Epithelial cell of esophagus (primary cell): ENCODE measurements at places on chromosomes 13 and 19.

GRCh38 chr19:40284251-40284500 lies 969 bp downstream of the AKT2 start:
- DNase-seq: no peak

DNA sequence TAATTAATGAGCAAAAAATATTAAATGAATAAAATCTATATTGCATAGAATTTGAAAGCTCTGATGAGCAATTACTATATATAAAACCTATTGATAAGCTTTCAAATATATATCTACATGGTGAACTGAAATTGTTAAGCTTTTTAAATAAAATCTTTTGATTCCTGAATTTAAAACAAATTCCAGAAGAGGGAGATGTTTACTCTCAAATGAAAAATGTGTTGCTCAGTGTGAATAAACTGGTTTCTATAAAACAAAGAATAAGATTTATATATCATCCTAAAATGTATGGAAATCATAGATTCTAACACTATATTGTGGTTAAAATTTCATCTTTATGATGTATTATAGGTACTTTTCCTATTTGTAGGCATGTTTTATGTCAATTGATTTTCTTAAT lies 171.5 kb upstream of the SLITRK6 start:
- peak; percentile 40 for DNase-seq

DNA sequence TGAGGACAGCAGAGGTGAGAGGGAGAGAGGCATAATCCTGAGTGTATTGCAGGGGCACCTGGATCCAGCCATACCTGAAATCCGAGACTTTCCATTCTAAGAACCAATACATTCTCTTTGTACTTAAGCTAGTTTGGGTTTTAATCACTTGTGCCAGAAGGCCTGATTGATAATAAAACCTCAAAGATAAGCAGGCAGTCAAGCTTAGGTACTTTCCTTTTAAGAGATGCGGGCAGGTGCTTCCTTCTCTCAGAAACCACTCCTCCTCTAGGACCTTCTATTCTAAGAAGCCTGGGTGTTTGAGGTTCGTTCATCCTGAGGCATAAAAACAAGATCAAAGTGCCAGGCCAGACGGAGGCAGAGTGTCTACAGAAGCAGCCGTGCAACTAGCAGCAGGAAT lies 22.2 kb downstream of the FAM187B start:
- no peak for DNase-seq

GRCh38 chr19:31141301-31141700 lies 207.9 kb downstream of the TSHZ3 start:
- DNase-seq: no peak

DNA sequence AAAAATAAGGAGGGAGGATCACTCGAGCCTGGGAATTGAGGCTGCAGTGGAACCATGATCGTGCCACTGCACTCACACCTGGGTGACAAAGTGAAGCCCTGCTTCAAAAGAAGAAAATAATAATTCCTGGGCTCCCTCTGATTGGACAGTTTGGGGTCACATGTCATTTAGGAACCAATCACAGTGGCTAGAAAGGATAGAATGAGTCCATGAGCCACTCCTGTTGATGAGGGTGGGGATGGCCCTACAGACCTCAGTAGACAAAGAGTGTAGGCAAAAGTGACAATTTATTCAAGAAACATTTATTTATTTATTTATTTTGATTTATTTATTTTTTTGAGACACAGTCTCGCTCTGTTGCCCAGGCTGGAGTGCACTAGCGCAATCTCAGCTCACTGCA lies 26.8 kb upstream of the ADGRE5 start:
- DNase-seq: no peak

- DNase-seq: peak; percentile 97
These were observed 69.3 kb downstream of the LMO7 start for GRCh38 chr13:75705395-75705794.

DNA sequence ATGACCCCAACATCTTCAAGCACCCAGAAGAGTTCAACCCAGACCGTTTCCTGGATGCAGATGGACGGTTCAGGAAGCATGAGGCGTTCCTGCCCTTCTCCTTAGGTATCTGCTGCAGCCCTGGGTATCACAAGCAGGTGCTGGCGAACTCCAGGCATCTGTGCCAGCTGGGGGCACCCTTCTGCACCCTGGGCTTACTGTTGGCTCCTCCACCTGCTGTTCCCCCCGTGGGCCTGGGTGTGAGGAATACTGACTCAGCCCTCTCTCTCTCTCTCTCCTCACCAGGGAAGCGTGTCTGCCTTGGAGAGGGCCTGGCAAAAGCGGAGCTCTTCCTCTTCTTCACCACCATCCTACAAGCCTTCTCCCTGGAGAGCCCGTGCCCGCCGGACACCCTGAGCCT lies 13.0 kb downstream of the CYP2S1 start:
- no peak for DNase-seq

GRCh38 chr13:110816500-110816899 lies 98.4 kb downstream of the ANKRD10 start:
- DNase-seq: no peak

DNA sequence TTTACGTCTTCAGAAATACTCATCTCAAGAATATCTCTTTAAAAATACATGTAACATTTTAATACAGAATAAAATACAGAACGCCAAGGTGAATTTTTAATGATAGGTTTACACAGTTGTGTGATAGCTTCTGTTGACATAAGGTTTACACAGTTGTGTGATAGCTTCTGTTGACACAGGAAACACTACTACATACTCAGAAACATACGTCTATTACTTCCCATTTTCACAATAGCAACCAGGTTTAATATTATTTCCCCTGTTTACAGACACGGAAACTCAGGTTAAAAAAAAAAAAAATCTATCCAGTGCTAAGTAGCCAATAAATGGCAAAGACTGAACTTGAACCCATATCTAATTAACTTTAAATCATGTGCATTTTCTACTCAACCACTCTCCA lies 571.2 kb downstream of the LIG4 start:
- no peak for DNase-seq

- DNase-seq: no peak
These were observed 768 bp downstream of the TMPRSS9 start for GRCh38 chr19:2360833-2361232.

DNA sequence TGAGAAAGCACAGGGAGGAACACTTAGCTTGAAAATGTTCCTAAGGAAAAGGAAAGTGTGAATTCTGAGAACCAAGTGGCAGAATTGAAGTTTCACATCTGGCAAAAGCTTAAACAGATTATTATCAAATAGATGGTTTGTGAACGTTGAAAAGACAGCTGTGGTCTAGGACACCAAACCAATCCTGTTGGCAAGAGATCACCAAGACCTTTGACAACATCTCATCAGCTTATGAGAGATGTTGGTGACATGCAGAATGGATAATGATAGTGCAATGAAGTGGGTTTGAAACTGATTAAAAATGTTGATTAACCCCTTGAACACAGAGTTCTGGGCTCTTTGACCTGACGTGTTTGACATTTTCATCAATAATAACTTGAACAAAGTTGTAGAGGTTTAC lies 74.6 kb upstream of the GPR183 start:
- no peak for DNase-seq

DNA sequence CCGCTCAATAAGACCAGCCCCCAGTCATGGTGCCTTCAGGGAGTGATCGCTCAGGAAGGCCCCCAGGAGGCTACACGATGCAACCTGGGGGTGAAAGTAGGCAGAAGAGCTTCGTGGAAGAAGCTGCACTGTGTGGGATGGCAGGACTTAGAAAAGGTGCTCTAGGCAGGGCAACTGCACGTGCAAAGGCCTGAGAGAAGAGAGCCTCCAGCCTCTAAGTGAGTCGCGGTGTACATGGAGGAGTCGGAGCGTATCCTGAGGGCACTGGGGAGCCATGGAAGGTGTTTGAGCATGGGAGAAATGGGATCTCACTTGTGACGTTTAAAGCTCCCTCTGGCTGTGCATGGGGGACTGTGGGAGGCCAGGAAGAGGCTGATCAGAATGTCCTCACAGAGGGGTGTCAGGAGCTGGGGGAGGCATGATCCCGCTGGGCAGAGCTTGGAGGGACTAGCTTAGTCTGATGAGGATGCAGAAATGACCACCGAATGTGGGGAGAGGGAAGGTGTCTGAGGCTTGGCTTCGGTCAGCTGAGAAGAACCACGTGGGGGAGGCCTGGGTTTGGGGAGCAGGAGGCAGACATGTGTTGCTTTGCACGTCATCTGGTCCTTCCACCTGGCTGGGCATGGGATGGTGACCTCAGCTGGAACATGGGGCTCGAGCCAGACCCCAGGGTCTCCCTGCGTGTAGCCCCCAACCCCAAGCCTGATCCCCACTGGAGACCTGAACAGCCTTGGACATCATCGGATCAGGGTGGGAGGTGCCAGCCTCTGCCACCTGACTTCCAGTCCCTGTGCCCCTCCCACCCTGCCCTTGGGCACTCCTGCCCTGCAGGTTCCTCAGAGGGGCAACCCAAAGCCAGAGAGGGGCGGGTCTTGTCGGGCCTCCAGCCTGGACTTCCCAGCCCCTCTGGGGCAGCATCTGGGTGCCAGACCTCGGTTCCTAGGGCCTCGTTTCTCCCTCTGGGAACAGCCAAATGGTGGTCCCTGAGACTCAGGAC lies 1.1 kb downstream of the APC2 start:
- DNase-seq: no peak

DNA sequence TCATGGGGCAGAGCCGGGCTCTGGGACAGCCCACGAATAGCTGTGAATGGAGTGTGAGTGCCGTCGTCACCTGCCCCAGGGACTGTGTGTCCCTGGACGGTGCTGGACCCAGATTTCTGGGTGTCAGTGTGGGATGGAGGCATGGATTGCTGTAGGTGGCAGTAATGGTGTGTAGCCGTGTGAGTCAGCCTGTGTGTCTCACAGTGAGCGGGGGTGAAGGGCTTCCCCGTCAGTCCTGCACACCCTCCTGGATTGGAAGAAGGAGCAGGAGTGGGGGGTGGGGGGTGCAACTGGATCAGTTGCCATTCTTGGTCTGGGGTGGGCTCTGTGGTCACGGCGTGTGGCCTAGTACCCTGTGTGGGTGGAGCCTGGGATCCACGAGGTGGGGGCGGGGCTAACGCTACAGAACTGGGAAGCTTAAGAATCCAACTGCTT lies 6.5 kb upstream of the LTBP4 start:
- DNase-seq: peak; percentile 74

GRCh38 chr13:111595276-111595675 lies 274.8 kb downstream of the TEX29 start:
- DNase-seq: no peak

DNA sequence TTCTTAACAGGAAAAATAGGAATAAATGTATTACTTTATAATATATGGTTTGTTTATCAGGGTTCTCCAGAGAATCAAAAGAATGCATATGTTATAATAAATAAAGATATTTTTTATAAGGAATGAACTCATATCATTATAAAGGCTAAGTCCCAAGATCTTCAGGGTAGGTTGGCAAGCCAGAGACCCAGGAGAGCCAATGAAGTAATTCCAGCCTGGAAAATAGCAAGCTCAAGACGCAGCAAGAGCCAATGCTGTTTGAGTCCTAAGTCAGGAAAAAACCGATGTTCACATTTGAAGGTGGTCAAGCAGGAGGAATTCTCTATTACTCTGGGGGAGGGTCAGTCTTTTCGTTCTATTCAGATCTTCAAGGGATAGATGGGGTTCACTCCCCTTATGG lies 490.0 kb downstream of the PCDH20 start:
- DNase-seq: no peak

DNA sequence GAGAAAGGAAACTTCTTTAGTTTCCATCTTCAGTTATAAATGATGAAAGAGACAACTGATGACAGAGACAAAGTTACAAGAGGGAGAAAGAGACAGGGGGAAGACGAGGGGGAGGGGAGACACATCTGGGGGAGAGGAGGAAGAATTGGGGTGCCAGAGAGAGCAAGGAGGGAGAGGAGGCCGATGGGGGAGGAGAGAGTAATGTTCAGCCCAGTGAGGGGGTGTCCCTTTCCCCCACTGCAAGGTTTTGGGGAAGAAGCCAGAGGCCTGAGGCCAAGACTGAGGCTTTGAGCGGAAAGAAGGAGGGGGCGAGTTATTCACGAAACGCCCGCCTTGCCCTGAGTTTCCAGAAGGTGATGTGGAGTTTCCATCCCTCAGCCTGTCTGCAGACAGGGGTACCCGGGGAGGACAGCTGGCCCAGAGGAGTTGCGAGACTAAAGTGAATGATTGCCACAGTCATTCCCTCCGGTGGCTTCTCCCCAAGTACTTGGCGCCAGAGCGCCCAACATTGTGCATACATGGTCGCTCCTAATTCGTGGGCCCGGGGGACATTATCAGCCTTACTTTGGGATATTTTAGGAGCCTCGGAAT lies 558 bp upstream of the PPAN start:
- DNase-seq: no peak

GRCh38 chr19:46296722-46297461 lies at the start of gene HIF3A:
Gene HIF3A (plus strand): TSS chr19:46297042. CDS start chr19:46297077, 35 bp downstream.
- no peak for DNase-seq

GRCh38 chr13:44373601-44374347 lies at the start of gene SERP2:
Gene SERP2 (plus strand): TSS chr13:44373824. CDS start chr13:44374026, 202 bp downstream.
- DNase-seq: no peak

GRCh38 chr19:18999016-18999758 lies 34.1 kb downstream of the SUGP2 start:
- DNase-seq: peak; percentile 14

- peak; percentile 58 for DNase-seq
These were observed 7.7 kb upstream of the TMEM161A start for GRCh38 chr19:19145684-19146608.

DNA sequence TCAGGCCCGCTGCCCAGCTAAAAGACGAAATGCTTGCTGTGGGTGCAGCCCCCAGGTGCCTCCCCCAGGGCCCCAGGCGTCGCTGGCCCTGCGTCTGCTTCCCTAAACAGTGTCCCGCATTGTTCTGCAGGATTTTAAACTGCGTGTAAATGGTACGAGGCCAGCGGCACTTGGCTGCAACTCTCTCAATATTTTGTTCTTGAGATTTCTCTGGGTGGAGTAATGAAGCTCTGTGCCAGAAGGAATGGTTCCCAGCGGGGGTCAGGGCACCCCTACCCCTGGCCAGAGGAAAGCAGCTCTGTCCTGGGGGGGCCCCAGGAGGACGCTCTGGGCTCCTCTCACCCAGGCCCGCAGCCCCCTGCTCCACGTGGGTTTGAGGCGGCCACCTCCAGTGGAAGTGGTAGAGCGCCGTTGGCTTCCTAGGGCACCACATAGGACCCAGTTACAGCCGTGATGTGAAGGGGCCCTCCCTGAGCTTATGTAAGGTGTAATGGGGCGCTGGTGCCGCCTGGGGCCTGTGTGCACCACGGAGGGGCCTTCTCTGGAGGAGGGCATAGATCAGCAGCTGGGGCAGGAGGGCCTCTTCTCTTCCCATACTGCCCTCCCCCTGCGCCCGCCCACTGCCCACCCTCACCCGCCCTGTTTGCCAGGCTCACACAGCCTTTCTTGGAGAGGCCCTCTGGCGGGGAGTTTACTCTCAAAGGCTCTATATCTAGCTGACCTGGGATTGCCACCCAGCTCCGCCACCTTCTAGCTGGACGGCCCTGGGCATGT lies 19.8 kb downstream of the PAK4 start:
- DNase-seq: no peak
